ENCODE measurements at places on chromosomes 3 and 15. TPM values are rescaled to one million over a fixed set of nuclear protein-coding genes. Genes with fewer than 3 reads are reported as not detected.

- no peak for DNase-seq
Observed at GRCh38 chr15:75649848-75650247, 2.1 kb downstream of the SNX33 start.

GRK7 gene
- total RNA-seq = not detected

GRCh38 chr15:81516012-81516411 is 142.0 kb upstream of the TMC3 start:
- no peak for DNase-seq

P2RY1 gene
- total RNA-seq = 8.6 TPM

GRCh38 chr15:100717596-100717995 is 115.2 kb downstream of the ASB7 start:
- DNase-seq = no peak

HRG gene
- not detected for total RNA-seq

GRCh38 chr15:25936004-25936403 is 72.9 kb upstream of the ATP10A start:
- DNase-seq = no peak

DNA sequence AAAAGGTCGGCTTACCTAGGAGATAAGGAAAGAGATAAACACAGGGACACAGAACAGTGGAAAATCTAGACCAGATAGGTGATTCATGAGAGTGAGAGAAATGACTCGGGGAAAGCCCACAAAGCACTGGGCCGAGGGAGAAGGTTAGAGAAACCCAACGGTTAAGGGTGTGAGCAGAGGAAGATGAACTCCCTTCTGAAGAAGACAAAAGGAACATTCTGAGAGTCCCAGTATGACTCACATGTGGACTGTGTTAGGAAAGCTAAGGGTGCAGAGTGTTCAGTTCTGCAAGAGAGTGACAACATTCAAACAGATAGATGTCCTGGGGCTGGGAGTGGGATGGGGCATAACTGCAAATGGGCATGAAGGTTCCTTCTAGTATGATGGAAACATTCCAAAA is 83.0 kb downstream of the CNTN3 start:
- DNase-seq = no peak

GRCh38 chr15:28892789-28893610 is 7.2 kb downstream of the APBA2 start:
- no peak for DNase-seq

GRCh38 chr3:174820885-174821284 is 38.2 kb upstream of the NAALADL2 start:
- no peak for DNase-seq

INO80 gene
- total RNA-seq = 30.2 TPM

DNA sequence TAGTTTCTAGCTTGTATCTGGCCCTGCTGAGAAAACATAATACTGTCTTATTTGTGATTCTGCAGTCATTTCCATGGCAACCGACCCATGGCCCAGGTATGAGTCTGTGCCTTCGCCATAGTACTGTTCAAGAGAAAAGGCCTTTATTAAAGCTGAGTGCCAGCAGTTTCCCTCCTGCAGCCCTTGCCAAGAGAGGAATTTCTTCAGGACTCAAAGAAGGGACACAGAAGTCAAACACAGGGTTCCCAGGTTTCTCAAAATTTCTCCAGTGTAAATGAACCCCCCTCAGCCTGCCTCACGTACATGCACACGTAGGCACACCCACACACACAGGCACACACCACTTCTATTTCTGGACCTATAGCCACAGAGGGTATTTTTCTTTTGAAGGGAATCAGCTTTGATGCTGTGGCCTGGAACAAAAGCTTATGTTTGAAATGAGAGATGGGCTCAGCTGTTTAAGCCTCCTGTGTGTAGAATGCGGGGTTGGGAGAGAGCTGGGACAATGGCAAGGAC is 269.2 kb downstream of the PDCD6IP start:
- no peak for DNase-seq

GRCh38 chr15:101053261-101053660 is 134.1 kb downstream of the LRRK1 start:
- DNase-seq = no peak

AGBL1 gene
- total RNA-seq = 0.49 TPM

- no peak for DNase-seq
Observed at GRCh38 chr3:187987187-187987586, 166.8 kb upstream of the LPP start.

- no peak for DNase-seq
Observed at GRCh38 chr15:99017322-99017701, 9.7 kb upstream of the PGPEP1L start.
